ENCODE measurements at places on chromosomes 16 and 17.

DNA sequence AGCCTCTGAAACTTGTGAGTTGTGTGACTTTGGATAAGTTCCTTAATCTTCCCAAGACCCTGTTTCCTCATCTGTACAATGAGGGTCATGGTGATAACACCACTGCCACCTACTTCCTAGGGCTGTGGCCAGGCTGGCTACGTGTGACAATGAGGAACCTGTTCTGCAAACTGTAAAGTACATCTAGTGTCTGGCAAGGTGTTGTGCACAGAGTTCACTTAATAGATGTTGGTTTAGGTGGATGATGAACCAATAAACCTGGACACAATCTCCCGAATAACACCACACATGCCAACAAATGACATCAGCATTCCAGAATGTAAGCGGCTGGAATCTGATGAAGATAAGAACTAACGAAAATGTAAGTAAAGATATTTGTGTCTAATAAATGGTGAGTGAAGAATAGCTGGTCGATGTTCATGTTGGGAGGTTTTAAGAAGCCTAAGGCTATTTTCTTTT lies 82.3 kb downstream of the MARCHF10 start:
- DNase-seq, result peak; percentile 90

- no peak for DNase-seq
These were observed 44.6 kb downstream of the SPOP start for GRCh38 chr17:49633250-49633649.

DNA sequence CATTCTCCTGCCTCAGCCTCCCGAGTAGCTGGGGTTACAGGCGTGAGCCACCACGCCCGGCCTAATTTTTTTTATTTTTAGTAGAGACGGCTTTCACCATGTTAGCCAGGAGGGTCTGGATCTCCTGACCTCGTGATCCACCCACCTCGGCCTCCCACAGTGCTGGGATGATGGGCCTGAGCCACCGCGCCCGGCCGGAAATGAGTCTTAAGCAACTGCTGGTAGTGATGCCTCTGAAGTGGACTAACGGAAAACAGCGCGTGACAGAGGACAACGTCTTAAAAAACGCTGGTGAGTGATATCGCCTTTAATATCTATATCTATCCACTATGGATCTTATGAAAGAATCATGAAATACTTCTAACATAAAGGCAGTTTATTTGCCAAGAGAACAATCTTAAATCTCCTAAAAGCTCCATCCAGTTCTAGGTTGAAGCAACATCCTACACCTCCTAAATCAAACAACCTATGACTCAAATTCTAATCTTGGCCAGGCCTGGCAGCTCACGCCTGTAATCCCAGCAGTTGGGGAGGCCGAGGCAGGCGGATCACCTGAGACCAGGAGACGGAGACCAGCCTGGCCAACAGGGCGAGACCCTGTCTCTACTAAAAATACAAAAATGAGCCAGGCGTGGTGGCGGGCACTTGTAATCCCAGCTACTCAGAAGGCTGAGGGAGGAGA lies 69.8 kb downstream of the NXN start:
- DNase-seq, result peak; percentile 92

DNA sequence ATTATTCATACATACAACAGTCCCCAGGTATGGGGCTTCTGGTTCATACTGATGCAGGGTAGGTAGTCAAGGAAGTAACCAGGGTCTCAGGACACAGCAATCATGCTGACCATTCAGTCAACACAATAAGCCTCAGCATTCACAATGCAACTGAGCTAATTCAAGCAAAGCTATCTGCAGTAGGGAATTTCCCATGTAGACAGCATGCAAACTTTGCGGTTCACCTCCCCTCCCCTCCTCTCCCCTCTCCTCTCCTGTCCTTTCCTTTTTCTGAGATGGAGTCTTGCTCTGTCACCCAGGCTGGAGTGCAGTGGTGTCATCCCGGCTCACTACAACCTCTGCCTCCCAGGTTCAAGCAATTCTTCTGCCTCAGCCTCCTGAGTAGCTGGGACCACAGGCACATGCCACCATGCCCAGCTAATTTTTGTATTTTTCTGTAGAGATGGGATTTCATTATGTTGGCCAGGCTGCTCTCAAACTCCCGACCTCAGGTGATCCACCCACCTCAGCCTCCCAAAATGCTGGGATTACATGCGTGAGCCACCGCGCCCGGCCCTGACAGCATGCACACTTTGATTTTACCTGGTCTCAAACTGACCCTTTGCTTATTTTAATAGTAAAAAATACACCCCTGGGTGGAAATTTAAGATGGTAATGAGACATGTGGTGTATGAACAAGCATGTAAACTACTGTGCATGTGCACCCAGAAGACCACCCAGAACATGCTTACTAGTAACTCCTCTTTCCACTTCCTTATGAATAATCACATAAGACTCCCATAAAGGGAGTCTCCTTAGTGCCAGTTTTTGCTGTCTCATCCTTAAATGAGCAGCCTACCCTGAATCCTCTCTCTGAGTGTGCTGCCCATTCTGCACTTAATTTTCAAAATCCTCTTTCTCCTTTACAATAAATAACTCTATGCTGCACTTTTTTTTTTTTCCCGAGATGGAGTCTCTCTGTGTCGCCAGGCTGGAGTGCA lies 9.3 kb upstream of the RNF135 start:
- no peak for DNase-seq
